ENCODE measurements at places on chromosomes 4 and X.

GRCh38 chrX:46531442-46531841 is 13.8 kb downstream of the ZNF674 start:
- no peak for DNase-seq

DNA sequence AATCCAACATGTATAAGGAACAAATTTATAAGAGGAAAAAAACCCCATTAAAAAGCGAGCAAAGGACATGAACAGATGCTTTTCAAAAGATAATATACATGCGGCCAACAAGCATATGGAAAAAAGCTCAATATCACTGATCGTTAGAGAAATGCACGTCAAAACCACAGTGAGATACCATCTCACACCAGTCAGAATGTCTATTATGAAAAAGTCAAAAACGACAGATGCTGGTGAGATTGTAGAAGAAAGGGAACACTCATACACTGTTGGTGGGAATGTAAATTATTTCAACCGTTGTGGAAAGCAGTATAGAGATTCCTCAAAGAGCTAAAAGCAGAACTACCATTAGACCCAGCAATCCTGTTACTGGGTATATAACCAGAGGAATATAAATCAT is 465.4 kb downstream of the TMA16 start:
- DNase-seq, result no peak

DNA sequence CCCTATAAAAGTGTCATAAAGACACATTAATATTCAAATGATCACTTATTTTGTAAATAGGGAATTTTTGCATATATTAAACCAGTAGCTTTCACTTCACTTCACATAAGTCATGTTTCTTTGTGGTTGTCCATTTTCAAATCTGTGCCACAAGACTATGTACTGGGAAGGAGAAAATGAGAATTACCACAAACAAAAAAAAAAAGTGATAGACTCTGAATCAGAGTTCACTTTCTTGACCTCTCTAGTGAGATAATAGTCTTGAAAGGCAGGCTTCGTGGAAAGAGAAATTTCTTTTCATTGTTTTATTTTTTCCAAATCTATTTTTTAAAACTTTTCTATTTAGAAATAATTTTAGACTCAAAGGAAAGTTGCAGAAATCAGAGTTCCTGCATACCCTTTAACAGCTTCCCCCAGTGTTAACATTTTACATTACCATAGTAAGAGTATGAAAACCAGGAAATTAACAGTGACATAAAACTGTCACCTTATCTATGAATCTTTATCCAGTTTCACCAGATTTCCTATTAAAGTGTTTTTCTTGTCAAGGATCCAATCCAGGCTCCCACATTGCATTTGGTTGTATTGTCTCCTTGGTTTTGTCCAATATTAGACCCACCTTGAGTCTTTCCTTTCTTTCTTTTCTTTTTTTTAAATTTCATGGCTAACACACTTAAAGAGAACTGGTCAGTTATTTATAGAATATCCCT is 215.4 kb upstream of the PGRMC2 start:
- DNase-seq, result no peak

DNA sequence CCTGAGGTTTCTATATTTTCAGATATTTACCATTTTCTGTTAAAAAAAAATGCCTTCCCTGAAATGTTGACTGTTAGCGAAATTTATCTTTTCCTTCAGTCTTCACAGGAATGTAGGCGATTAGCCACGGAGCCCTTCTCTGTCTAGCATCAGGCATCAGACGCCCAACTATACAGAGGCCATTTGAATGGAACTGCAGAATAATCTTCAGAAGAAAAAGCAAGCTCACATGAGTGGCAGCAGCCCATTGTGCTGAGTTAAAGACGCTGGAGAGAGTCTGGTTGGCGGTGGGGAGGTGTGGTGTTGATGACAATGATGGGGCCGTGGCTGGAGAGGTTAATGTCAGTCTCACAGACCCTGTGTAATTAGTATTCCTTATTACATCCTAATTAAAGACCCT is 196.8 kb upstream of the LEF1 start:
- no peak for DNase-seq

Measured in stimulated activated CD4-positive, alpha-beta T cell treated with anti-CD3 and anti-CD28 coated beads, Interleukin-1b, Interleukin-23, amount 100 ng/mL, for 24 hours (primary cell).